NCI-H2081 (cell line): ENCODE measurements at places on chromosomes 7 and 10.

DNA sequence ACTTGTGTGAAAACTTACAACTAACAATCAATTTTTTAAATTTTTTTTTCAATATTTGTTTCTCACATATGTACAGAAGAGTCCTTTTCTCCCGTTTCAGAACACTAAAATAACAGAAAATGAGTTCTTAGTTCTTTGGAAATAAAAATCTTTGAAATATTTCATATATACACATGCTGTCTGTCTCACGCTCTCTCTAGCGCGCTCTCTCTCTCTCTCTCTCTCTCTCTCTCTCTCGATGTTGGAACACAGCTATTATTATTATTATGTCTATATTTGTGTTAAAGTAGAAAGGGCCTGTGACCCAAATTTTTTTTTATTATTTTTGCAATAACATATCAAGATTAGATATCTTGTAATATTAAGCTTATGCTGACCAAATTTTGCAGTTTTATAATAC, 96.9 kb upstream of the GATA3 start:
- DNase-seq: no peak

- DNase-seq: no peak
Observed at GRCh38 chr10:89258881-89259280, 7.3 kb upstream of the LIPA start.

DNA sequence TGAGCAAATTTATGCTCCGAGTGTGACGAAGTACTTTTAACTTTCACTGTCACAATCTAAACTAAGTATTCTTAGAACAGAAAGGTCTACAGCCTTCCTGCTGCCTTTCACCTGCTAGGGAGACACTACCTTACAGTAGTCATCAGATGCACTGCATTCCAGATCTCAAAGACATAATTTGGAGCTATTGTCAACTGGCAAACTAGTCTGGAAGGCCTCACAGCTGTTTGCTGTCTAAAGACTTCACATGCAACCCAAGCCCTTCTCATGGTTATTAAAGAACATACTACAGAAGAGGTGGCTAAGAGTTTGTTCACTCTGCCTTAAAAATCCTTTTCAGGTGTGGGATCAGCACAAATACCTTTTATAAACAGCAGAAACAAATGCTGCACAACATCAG, 91.8 kb upstream of the KCNIP2 start:
- no peak for DNase-seq

DNA sequence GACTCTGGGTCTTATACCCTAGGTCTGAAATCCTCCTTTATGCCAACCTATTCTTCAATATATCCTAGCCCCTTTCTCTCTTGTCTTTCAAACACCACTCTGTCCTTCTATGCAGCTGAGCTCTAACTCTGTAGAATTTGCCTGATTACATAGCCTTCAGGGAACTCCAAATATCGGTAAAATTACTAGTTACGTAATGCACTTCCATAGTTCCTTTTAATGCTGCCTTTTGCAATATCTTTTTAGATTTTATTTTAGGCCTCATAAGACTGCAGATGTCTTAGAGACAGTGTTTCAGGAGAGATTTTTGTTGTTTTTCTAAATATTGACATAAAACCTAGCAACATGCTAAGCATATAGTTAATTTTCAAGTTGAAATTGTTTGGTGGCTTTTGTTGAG, 924.8 kb downstream of the CNTNAP2 start:
- DNase-seq: no peak
